ENCODE measurements at places on chromosomes 4 and X.

GRCh38 chr4:179478608-179479007 is 2036.4 kb upstream of the AGA start:
- no peak for DNase-seq

GRCh38 chr4:138311771-138312535 is 69.8 kb upstream of the SLC7A11 start:
- peak; percentile 39 for DNase-seq

DNA sequence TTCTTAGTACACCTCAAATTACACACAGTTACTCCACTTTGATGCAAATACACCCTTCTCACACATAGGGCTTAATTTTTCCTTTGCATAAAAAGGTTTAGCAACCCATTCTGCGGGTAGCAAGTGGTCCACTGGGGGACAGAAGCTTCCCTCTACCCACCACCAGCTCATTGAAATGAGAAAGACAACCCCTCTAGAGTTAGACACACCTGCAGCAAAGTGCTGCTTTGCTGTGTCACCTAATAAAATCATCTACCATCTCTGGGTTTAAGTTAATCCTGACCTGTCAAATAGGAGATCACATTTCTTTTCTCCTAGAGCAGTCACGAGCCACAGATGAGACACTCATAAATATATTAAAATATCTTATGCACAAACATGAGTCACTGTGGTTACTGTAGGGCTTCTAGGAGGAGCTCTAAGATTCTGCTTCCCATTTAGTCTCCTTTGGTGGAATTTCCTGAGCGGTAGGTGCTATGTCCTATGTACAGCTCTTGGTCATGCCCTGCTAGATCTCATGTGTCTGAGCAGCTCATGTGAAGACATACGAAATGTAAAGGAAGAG is 11.9 kb downstream of the BMX start:
- peak; percentile 15 for DNase-seq

GRCh38 chr4:164438321-164438720 is 315.6 kb upstream of the SMIM31 start:
- DNase-seq: no peak

DNA sequence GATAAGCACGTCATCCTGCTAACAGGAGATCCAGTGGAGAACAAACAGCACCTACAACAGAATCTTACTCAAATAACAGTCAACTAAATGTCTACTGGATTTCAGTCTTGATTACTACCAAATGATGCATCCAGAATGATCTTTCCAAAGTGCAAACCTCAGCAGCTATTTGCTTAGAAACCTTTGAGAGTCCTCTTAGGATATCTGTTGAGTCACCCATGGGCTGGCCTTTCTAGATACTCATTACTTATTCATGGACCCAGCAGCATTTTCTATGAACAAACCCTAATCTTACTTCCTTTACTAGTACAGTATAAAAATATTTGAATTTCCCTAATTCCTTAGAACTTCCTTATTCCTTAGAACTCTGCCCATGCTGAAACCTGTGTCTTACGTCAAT is 118.5 kb upstream of the PABPC4L start:
- peak; percentile 24 for DNase-seq

DNA sequence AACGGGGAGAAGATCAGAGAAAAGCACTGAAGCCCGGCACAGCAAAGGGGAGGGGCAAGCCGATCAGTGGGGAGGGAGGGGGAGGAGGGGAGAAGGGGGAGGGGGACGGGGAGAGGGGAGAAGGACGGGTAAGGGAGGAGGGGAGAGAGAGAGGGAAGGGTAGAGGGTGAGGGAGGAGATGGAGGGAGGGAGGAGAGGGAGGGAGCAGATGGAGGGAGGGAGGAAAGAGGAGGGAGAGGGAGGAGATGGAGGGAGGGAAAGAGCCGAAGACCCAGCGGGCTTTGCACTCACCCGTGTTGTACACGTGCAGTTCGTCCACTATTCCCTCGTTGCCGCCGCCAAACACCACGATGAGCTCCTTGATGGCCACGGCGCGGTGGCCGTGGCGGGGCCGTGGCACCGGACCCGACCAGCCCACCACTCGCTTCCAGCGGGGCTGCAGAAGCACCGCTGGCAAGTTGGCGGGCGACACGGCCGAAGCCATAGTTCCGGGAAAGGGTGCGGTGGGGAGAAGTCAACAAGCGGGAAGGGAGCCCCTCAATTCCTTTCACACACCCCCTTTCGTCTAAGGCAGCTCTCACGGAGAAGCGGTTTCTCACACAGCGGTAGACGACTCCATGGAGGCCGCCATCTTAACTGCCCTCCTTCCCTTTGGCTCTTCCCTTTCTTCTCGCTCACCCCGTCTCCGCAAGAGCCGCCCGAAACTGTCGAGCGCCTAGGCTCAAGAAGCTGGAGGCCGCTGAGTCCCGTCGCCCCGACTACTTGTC is 1.1 kb downstream of the HCFC1 start:
- DNase-seq: peak; percentile 81

GRCh38 chr4:4457803-4458553 is 71.1 kb downstream of the NSG1 start:
- DNase-seq: peak; percentile 83

- DNase-seq: no peak
Measured at GRCh38 chrX:41092776-41093175, 7.5 kb downstream of the USP9X start.

- DNase-seq: peak; percentile 36
Measured at GRCh38 chr4:20456407-20456806, 204.7 kb downstream of the SLIT2 start.

GRCh38 chr4:110660755-110661154 is 37.9 kb upstream of the PITX2 start:
- DNase-seq: peak; percentile 45

GRCh38 chr4:45576275-45576674 is 547.6 kb downstream of the GABRG1 start:
- DNase-seq: no peak

DNA sequence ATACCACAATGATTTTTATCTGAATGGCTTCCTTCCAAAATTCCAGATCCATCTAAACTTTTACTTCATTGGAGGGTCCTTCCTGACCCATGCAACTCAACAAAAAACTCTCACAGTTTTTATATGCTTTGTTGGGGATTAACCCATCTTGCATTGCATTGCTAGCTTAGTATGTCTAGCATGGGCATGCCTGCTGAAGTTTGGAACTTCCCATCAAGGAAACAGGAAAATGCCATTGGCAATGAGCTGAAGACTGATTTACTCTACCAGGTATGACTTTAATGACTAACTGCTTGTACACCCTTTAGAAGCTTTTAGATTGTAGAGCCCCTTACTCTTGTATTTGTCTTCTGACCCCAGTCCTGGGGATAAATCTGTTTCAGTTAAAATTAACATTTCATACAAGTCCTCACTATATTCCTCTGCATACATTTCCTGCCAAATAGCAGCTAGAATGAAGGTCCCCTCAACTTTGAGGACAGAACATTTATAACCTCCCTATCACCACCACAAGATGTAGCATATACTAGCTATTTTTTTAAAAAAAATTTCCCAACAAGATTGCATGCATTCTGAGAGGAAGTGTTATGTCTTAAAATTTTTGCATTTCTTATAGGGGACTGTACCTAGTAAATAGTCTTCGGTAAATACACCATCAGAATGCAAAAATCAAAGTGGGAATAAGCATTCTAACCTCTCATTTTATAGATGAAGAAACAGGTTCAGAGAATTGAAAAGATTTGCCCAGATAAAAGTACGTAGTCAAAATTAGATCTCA is 52.5 kb upstream of the ATXN3L start:
- DNase-seq: peak; percentile 30

DNA sequence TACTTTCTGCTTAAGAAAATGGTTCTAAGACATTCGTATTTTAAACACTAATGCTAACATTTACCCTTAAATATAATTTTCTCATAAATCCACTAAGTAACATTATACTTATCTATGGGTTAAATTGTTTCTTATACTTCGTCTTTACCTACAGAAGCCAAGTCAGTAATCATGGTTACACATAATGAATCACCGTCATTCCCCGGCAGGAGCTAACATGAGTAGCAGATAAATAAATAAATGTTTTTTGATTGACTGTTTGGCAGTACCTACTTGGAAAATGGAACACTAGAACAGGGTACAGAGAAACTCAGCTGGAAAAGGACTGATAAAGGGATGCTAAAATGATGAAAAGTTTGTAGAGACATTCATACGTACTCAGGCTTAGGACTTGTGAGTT is 430.4 kb downstream of the ACTRT1 start:
- DNase-seq: no peak

DNA sequence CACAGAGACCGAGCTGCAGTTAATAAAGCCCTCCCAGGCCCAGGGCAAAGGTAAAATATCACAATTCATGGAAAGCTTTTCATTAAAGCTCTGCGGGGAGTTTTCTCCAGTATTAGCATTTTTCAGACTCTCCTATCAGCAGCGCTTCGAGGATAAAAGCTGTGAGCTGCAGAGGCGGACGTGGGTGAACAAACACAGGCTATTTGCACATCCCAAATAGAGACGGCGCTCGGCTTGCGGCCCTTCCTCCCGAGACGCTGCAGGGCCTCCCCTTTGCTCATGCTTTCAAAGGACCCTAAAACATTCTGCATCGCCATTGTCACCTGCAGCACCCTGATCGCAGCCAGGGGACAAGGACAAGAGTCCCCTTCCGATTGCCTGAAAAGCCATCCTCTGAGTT is 97.3 kb downstream of the SORCS2 start:
- no peak for DNase-seq

DNA sequence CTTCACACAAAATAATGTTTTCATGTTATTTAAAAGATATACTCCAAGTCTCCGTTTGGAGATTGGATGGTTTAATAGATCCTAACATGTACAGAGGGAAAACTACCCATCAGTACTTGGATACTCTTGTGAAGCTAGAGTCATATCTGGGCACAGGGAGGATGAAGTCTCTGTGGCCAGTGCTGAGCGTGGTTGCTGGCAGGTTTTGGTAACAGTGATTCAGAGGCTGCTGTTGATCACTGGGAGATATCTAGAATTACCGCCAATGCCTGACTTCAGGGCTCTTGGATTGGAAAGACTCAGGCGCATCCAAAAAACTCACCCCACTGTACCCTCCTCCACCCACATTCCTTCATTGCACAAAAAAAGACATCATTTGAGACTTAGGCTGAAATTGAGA is 107.2 kb upstream of the PGRMC2 start:
- DNase-seq: peak; percentile 52

GRCh38 chr4:10753856-10754402 is 69.4 kb upstream of the CLNK start:
- peak; percentile 72 for DNase-seq

GRCh38 chrX:54230435-54231148 is 47.5 kb upstream of the FAM120C start:
- peak; percentile 19 for DNase-seq

- DNase-seq: no peak
Measured at GRCh38 chr4:8905226-8905772, 33.7 kb upstream of the HMX1 start.

All from fibroblast of skin of right biceps (primary cell).